ENCODE measurements at places on chromosomes 11 and 22. TPM values are rescaled to one million over a fixed set of nuclear protein-coding genes. Genes with fewer than 3 reads are reported as not detected.

Gene MAPK8IP1
- total RNA-seq, result 0.98 TPM

Gene TYR
- total RNA-seq, result not detected

Gene KLHL35
- 0.44 TPM for total RNA-seq

Gene C11orf91
- total RNA-seq, result not detected

Gene RAG2
- not detected for total RNA-seq

- DNase-seq, result no peak
Measured at GRCh38 chr22:35315855-35316745, 16.4 kb downstream of the TOM1 start.

GRCh38 chr11:110046775-110047380 is 46.3 kb upstream of the ZC3H12C start:
- no peak for DNase-seq

DNA sequence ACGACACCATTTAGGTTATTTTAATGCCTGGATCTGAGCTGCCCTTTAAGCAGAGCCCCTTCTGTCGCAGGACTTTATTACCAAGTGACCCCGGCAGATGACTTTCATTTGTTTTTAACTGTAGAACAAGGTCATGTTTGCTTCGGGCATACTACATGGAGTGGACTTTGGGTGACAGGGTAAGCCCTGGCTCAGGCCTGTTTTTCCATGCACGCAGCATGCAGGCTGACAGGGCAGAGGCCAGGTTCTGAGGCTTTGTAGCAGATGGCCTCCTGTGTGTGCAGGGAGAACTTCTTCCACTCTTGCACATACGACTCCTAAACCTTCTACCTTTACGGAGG is 50.5 kb downstream of the SNX19 start:
- DNase-seq, result no peak

- peak; percentile 32 for DNase-seq
Measured at GRCh38 chr22:35330258-35330861, 30.7 kb downstream of the TOM1 start.

- DNase-seq, result no peak
Measured at GRCh38 chr11:115226556-115226955, 277.7 kb downstream of the CADM1 start.

DNA sequence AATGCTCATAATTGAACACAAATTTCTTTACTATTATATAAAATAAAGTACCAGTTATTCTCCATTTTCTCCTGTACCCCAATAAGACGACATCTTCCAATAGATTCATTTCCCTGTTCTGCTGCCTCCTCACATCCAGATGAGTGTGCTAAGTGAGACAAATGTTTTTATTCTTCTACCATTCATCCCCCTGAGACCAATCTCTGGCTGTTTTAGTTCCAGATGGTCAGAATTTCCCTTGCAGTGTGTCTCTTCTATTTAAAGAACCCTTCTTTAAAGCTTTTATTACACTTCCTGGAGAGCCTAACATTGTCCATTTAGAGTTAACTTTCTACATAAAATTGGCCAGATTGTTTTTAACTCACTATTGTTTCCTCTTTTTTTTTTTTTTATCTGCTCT is 41.2 kb upstream of the GLYATL1 start:
- no peak for DNase-seq

- no peak for DNase-seq
Measured at GRCh38 chr11:70302419-70302752, 31.9 kb downstream of the PPFIA1 start.

DNA sequence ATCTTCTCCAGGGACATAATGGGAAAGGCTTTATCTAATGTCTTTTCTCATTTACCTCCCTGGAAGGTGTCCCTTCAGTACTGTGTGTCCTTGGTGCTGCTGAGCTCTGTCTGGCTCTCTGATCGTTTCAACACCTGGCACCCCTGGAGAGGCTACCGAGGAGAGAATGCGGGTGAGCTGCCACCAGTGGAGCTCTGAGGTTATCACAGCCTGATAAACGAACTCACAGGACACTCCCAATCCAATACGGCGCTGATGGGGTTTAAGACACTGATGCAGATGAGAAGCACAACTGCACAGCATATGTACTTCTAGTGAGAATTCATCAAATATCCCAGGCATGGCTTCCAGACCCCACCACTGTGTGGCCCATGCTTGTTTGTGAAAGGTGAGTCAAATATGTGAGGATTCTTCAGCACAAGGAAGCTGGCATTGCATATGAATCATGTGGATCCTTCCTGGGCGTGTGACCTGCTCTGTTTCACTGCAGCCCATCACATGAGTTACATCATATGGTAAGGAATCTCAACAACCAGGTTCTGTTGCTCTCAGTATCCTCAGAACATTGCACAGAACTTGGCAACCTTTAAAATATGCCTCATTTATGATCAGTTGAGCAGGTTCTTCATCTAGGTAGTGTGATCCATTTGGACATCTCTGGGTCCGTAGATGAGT is 34.8 kb upstream of the VWA5A start:
- no peak for DNase-seq

- DNase-seq, result no peak
Measured at GRCh38 chr11:706957-707816, 1.2 kb downstream of the EPS8L2 start.

DNA sequence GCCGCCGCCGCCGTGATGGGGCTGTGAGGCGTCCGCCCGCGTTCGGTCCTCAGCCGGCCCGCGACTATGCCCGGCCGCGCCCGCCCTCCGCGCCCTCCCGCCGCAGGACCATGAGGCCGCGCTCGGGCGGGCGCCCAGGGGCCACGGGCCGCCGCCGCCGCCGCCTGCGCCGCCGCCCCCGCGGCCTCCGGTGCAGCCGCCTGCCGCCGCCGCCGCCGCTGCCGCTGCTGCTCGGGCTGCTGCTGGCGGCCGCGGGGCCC is 215 bp downstream of the ZNRF3 start:
- DNase-seq, result no peak

- no peak for DNase-seq
Measured at GRCh38 chr22:36211237-36211861, 9.7 kb upstream of the APOL4 start.

- DNase-seq, result no peak
Measured at GRCh38 chr11:122895563-122895962, 13.0 kb downstream of the JHY start.

DNA sequence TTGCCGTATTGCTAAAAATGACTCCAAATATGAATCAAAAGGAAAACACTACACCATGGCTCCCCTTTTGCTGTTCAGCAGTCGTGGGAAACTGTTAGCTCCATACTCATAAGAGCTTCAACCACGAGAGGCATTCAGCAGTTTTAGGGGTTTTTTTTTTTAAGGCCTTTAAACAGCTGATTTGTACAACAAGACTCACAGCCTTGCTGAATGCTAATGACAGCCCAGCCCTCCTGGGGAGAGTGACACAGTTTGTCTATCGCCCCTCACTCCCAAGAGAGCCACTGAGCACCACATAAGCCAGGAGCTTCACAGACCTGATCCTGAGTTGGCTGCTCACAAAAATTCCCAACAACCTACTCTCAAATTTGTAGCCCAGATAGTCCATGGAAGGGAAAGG is 32.4 kb downstream of the GALNT18 start:
- no peak for DNase-seq

DNA sequence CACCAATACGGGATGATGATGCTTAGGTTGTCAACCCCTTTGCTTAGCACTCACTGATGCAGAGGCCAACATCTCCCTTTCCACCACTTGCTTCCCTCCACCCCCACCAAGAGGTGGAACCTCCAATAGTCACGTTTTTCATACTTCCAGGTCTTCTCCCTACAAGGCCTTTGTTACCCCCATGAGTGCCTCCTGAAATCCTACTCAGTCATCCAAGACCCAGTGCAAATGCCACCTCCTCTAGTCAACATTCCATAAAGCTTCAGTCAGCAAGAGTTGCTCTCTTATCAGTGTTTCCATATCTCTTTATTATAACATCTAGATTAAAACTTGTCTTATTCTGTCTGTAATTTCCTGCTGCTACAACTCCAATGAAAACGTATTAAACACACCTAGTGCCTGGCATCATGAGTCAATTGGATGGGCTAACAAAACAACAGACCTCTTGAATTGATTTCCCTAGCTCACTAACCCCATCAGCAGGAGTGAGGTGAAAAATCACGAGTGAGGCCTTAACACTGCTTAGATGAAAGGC is 370.7 kb upstream of the CCDC90B start:
- DNase-seq, result no peak

DNA sequence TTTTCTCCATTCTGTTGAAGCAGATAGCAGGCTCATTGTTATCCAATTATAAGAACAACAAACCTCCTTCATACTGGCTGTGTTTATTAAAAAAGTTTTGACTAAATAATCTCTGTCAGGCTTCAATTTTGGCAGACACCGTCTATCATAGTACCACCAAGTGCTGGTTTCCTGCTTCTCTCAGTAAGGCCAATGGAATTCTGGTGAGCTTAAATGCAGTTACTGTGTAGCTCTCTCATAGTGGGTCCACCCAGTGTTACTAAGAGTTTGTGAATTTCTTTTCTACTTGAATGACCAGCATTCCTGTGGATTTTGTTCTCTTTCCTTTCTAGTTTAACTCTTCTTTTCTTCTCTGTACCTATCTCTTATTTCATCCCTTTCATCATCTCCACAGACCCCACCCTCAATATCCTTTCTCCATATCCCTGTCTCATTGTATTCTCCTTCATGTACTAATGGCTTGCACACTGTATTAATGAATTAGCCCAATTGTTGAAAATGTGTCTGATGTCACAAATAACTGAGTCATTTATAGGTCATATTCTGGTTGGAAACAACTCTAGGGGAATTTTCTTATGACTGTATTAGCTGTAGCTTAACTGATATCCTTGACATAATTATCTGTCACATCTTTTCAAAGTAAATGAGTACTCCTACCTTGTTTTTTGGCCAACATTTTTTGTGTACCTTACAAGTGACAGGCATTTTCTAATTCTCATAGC is 372.1 kb downstream of the FAT3 start:
- DNase-seq, result no peak

GRCh38 chr11:84594602-84595001 is 1032.5 kb downstream of the DLG2 start:
- no peak for DNase-seq
